Bronchial epithelial cell (primary cell): ENCODE measurements at places on chromosomes 1 and 21. TPM values are rescaled to one million over a fixed set of nuclear protein-coding genes. Genes with fewer than 3 reads are reported as not detected.

GRCh38 chr1:27689423-27690173, 17.6 kb upstream of the IFI6 start:
- DNase-seq: no peak

Gene CACNA1S
- not detected in 2 replicates for total RNA-seq

DNA sequence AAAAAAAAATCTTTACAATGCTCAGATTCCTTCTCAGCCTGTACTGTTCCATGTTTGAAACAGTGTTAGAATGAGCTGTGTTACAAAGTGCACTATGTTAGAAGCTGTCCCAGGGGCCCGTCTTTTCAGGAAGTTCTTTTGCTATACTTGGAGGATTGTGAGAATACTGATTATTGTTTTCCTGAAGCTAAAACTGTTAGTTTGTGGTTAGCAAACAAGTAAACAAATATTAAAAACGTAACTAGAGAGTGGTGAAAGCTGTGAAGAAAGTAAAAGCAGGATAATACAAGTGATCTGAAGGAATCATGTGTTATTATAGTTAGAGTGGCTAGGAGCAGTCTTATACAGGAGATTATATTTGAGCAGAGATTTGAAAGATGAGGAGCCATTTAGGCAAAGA, 35.6 kb downstream of the CAMSAP2 start:
- DNase-seq: no peak

DNA sequence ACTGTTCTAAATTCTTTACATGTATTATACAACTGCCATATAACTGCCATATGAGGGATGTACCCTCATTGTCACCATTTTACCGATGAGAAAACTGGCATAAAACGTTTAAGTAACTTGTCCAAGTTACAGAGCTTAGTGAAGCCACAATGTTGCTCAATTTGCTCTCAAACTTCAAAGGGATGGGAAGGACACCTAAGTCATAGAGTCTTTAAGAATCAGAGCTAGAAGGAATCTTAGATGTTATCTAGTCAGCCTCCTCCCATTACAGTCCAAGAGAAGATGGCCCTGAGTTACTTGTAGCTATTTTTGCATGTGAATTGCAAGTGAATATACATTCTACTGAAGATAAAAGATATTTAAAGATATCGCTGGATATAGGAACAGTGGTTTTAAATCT, 31.7 kb downstream of the SELL start:
- DNase-seq: no peak

GRCh38 chr1:30571380-30571779, 152.0 kb downstream of the MATN1 start:
- DNase-seq: no peak

- DNase-seq: no peak
These were observed 149.7 kb downstream of the KAZN start for GRCh38 chr1:14748151-14748550.

Gene ANKRD34A
- total RNA-seq: under 0.01 TPM in 2 replicates

- no peak for DNase-seq
These were observed 1.9 kb upstream of the OLFML2B start for GRCh38 chr1:162025541-162025940.

GRCh38 chr1:43463479-43463878, 9.7 kb upstream of the HYI start:
- DNase-seq: no peak

Gene LCE1C
- total RNA-seq: 0.26 TPM in 1 of 2 replicates, not detected in the other

Gene ATF3
- total RNA-seq: 19.2 and 31.7 TPM in 2 replicates

DNA sequence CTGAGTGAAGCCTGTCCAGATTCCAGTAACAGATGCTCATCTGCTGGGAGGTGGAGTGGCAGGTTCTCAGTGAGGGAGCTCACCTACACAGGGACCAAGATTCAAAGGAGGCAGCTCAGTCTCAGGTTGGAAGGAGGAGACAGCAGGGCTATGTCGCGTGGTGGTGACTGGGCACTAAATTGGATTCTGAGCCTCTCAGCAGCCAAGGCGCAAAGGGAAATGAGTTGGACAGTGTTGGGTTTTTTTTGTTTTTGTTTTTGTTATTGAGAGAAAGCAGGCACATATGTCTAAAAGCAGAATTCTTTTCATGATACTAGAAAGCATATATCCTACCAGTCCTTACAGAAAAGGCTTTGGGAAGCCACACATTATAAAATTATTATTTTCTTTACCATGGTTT, 26.2 kb downstream of the UMODL1 start:
- no peak for DNase-seq
